Fibroblast of lung (primary cell): ENCODE measurements at places on chromosomes 13 and 19.
A peak's percentile ranks its signal among the peaks of the same experiment; 100 is the strongest.

GRCh38 chr13:20442375-20442774 is 83.3 kb downstream of the CRYL1 start:
- DNase-seq, result no peak

GRCh38 chr13:59782696-59783095 is 381.0 kb downstream of the DIAPH3 start:
- no peak for DNase-seq

DNA sequence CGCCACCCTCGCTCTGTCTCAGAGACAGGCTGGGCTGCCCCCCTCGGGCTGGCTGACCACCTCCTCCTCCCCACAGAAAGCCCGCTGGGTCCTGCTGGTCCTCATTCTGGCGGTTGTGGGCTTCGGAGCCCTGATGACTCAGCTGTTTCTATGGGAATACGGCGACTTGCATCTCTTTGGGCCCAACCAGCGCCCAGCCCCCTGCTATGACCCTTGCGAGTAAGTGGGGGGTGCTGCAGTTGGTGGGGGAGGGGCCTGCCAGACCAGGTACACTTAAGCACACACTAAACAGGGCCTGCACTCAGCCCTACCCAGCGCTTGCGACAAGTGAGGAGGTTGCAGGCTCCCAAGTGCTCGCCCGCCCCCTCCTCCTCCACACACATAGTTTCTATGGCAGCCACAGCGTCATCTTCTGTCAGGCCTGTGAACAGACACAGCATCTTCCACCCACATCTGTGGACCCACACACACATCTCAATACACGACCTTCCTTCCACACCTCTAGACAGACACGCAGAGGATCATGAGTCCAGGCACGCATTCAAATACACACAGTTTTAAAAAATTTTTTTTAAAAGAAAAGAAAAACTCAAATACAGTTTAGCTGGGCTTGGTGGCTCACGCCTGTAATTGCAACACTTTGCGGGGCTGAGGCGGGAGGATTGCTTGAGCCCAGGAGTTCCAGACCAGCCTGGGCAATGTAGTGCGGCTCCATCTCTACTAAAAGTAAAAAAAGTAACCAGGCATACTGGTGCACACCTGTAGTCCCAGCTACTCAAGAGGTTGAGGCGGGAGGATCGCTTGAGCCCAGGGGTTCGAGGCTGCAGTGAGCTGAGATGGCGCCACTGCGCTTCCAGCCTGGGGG is 18.4 kb downstream of the PLD3 start:
- DNase-seq, result peak; percentile 22

DNA sequence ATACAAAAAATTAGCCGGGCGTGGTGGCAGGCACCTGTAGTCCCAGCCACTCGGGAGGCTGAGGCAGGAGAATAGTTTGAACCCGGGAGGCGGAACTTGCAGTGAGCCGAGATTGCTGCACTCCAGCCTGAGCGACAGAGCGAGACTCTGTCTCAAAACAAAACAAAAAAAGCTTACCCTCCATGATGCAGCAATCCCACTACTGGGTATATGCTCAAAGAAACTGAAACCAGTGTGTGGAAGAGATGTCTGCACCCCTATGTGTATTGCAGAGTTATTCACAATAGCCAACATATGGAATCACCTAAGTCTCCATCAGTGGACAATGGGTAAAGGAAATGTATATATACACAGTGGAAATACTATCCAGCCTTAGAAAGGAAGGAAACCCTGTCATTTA is 19.6 kb upstream of the TTYH1 start:
- DNase-seq, result no peak

DNA sequence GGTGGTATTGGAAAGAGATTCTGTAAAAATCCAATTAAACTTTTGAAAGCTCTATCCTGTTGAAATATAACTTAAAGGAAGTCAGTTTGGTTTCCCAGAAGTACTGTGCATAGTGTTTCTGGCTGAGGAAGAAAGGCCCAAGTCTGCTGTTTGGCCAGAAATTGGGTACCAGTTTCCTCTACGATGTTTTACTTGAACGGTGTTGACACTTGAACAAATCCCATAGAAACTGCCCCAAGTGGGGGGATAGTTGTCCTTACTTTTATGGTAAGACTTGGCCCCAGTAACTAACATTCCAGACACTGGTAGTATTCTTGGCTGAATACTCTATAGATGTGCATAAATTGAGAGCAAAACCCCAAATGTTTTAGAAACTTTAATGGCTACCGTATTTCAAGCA is 14.2 kb downstream of the KLF5 start:
- DNase-seq, result no peak

DNA sequence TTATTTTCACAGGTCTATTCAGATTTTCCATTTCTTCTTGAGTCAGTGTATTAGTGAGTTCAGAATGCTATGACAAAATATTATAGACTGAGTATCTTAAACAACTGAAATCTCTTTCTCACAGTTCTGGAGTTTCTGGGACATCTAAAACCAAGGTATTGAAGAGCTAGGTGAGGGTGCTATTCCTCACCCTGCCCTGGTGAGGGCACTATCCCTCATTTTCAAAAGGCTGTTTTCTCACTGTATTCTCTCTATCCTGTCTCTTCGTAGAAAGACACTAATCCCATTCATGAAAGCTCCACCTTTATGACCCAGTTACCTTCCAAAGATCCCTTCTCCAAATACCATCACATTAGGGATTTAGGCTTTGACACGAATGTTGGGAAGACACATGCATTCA is 1617.1 kb downstream of the PCDH9 start:
- DNase-seq, result no peak

DNA sequence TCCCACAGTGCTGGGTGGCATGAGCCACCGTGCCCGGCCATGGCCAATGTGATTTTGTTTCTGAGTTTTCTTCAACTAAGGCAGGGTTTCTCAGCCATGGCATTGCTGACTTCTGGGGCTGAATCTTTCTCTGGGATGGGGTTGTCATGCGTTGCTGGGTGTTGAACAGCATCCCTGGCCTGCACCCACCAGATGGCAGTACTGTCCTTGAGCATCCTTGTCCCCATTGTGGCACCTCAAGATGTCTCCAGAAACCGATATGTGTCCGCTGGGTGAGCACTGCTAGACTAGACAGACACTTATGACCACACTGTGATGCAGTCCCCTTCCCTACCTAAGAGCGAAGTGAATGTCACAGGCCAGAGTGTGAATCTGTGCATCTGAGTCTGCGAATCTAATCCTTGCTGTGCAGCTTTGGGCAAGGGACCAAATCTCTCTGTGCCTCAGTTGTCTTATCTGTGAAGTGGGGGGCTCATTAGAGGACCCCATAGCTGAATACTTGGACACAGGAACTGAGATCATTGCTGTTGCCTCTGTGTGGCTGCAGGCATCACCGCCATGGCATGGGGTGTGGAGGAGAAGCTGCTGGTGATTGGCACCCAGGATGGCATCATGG is 50.3 kb upstream of the SIN3B start:
- peak; percentile 57 for DNase-seq

DNA sequence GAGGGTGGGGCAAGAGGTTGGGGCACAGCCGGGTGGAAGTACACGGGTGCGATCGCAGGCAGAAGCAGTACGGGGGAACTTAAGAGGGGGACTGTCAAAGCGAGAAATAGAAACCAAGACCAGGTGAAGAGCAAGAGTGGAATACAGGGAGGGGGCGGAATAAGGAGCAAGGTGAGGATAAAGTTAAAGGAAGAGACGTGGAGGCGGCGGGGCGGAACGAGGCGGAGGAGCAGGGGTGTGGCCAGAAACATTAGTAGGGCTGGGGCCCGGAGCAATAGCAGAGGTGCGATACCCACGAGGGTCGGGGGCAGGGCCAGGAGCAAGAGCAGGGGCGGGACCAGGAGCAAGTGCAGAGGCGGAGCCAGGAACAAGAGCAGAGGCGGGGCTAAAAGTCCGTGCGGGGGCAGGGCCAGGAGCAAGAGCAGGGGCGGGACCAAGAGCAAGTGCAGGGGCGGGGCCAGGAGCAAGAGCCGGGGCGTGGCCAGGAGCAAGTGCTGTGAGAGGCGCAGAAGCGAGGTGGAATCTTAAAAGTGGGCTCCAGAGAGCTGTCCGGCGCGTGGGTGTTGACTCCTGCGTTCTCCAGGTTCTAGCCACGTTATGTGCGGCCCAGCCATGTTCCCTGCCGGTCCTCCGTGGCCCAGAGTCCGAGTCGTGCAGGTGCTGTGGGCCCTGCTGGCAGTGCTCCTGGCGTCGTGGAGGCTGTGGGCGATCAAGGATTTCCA is 1.2 kb downstream of the CATSPERG start:
- peak; percentile 86 for DNase-seq

DNA sequence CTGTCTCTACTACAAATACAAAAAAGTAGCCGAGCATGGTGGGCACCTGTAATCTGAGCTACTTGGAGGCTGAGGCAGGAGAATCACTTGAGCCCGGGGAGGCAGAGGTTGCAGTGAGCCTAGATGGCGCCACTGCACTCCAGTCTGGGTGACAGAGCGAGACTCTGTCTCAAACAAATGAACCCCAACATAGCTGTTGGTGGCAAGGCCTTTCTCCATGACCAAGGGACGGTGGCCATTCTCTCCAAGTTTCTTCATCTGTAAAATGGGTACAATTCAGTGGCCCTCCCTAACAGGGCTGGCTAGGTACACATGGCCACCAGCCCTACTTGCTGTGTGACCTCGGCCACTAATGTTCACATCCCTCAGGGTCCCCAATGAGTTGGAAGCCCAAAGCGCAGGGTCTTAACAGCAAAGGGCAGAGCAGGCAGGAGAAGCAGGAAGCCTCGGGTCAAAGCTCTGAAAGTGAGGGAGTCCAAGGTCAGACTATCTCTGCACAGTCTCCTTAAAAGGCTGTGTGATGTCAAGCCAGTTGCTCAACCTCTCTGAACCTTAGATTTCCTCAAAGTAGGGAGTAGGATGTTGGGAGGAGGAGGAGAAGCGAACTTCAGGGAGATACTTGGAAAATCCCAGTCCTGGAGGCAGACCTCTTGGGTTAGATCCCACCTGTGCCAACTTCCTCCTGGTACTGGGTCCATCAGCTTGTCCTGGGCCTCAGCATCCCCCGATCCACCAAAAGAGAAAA is 2.7 kb downstream of the JUND start:
- peak; percentile 13 for DNase-seq

- peak; percentile 10 for DNase-seq
Measured at GRCh38 chr13:66402066-66402465, 828.1 kb downstream of the PCDH9 start.

DNA sequence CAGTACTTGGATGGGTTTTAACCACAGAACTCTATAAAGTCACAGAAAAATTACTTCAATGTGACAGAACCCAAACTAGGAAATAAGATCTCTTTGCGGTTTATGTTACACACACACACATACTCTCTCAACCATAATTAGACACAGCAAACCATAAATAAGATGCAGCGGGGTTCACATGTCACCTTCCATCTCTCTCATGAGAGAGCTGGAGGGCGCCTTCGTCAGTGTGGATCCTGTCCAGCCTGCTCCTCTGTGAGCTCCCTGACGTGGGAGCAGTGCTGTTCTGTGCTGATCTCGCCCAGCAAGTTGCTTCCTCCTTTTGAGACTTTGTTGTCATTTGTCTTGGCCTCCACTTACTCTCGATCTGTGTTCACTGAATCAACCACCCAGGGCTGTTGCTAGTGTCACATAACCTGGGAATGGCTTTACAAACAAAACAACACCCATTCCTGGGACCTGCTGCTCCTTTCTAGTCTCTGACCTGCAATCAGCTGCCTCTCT is 204.9 kb upstream of the KL start:
- no peak for DNase-seq

- no peak for DNase-seq
Measured at GRCh38 chr19:46604781-46605355, 3.7 kb downstream of the CALM3 start.

DNA sequence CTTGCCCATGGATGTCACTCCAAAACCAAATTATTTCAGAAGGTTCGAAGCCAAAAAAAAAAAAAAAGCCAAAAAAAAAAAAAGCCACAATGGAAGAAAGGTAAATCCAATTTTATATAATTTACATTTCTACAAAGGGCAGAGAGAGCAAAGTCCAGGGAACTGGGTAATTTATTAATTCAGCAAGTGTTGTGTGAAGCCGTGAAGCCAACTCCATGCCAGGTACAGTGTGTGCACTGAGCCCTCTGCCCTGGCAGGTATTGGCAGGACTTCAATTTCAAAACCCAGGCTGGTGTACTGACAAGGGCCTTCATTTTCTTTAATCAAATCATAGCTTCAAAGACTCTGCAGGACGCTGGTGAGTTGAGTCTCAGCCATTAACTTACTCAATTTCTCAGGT is 5.5 kb upstream of the RFPL4A start:
- DNase-seq, result no peak

DNA sequence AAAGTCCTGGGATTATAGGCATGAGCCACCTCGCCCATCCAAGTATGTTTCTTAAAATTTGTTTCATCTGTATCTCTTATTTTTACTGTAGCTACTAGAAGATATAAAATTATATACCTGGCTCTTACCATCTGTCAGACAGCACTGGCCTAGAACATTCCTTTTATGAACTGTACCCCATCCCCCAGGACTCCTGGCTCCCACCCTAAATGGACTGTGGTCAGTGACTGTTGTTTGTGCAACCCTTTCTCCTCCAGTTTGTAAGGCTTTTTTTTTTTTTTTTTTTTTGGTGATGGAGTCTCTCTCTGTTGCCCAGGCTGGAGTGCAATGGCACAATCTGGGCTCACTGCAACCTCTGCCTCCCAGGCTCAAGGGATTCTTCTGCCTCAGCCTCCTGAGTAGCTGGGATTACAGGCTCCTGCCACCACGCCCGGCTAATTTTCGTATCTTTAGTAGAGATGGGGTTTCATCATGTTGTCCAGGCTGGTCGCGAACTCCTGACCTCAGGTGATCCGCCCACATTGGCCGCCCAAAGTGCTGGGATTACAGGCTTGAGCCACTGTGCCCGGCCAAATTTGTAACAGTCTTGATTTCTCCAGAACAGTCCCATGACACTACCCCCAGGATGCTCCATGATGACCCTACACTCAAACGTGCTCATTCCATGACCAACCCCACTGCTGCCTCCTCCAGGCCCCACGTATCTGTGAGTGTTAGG is 2.5 kb downstream of the NDUFA3 start:
- no peak for DNase-seq

- no peak for DNase-seq
Measured at GRCh38 chr13:71862459-71862943, 4.5 kb downstream of the DACH1 start.

DNA sequence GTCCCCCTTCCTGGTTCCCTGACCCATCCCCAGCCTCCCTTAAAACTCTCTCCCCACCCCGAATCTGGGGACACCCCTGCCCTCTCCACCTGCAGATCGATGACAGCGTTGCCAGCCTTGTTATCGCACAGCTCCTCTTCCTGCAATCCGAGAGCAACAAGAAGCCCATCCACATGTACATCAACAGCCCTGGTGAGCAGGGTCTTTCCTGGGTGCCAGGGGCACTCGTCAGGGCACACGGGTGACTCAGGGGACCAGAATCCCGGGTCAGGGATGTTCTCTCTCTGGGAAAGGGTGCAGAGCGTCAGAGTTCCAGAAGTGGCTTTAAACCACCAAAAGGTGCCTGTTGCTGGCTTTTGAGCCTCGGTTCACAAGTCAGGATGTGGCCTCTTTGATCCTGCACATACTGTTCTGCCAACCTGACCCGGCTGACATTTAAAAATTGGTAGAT is 1.0 kb downstream of the CLPP start:
- DNase-seq, result no peak

GRCh38 chr13:98322091-98322718 is 145.1 kb upstream of the RNF113B start:
- no peak for DNase-seq
